ENCODE measurements at places on chromosomes 6 and 20.

GRCh38 chr6:82176616-82177015, 70.9 kb downstream of the IBTK start:
- no peak for DNase-seq

- no peak for DNase-seq
Observed at GRCh38 chr6:31691078-31691463, 10.2 kb upstream of the LY6G5C start.

GRCh38 chr6:157091243-157091642, 232.1 kb downstream of the TMEM242 start:
- no peak for DNase-seq

DNA sequence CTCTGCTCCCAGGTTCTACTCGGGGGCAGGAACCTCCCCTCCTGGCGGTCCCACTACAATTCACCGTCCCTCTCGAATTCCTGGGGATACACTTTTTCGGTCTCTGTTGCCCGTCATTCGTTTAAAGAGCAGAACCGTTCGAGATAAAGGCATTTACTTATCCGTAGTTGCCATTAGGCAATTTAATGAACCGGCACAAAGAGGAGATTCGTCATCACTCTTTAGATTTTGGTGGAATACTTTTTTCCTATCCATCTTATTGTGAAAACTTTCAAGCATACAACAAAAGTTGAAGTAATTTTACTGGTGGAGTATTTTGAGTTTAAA, 1.2 kb upstream of the CD24 start:
- DNase-seq, result no peak

GRCh38 chr6:148530394-148530953, 187.8 kb downstream of the SASH1 start:
- no peak for DNase-seq

GRCh38 chr6:26170181-26170580, 83.0 kb downstream of the HFE start:
- no peak for DNase-seq

DNA sequence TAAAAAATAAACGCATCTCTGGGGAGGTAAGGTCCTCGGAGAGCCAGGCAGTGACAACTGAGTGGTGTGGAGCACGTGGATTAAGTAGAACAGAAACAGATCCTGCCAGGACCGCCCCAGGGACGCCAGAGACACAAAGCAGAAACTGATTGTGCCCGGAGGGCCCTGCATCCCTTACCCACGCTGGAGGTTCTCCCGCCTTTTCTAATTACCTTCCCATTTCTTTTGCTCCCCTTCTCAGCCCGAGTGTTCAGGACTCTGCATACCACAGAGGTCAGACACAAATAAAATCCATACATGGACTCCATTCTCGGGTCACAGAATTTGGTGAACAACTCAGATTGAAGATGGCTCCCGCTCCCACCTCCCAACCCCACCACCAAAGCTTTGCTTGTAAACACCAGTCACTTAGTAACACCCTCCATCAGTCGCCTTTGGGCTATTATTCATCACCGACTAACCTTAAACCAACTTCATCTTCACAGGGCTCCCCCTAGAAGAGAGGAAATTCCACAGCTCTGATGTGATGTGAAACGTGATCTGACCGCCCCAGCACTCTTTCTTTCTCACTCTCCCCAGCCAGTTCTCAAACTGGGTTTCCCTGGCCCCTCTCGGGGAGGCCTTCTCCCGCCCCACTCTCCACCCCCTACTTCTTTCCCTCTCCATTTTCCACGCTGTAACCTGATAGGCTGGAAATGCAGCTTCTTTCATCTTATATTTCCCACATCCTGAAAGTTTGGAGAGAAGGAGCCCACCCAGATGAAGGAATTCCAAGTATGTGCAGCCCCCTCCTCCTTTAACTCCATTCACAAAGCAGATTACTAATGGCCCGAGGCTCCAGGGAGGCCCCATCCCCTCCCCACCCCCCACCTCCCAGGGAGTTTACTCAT, 32.5 kb upstream of the PIM1 start:
- no peak for DNase-seq

- DNase-seq, result peak; percentile 56
Observed at GRCh38 chr20:32285621-32286371, 8.3 kb downstream of the KIF3B start.

GRCh38 chr6:155994086-155994485, 538.4 kb upstream of the NOX3 start:
- DNase-seq, result no peak

DNA sequence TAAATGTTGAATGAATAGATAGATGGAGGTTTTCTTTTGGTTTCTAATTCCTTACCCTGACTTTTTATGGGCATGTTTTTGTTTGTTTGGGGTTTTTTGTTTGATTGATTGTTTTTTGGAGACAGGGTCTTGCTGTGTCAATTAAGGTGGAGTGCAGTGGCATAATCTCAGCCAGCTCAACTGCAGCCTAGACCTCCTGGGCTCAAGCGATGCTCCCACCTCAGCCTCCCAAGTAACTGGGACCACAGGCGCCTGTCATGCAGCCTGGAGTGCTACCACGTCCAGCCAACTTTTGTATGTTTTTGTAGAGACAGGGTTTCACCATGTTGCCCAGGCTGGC, 1.5 kb upstream of the NUDT3 start:
- DNase-seq, result no peak

GRCh38 chr20:41047975-41048305, 19.3 kb downstream of the TOP1 start:
- no peak for DNase-seq

DNA sequence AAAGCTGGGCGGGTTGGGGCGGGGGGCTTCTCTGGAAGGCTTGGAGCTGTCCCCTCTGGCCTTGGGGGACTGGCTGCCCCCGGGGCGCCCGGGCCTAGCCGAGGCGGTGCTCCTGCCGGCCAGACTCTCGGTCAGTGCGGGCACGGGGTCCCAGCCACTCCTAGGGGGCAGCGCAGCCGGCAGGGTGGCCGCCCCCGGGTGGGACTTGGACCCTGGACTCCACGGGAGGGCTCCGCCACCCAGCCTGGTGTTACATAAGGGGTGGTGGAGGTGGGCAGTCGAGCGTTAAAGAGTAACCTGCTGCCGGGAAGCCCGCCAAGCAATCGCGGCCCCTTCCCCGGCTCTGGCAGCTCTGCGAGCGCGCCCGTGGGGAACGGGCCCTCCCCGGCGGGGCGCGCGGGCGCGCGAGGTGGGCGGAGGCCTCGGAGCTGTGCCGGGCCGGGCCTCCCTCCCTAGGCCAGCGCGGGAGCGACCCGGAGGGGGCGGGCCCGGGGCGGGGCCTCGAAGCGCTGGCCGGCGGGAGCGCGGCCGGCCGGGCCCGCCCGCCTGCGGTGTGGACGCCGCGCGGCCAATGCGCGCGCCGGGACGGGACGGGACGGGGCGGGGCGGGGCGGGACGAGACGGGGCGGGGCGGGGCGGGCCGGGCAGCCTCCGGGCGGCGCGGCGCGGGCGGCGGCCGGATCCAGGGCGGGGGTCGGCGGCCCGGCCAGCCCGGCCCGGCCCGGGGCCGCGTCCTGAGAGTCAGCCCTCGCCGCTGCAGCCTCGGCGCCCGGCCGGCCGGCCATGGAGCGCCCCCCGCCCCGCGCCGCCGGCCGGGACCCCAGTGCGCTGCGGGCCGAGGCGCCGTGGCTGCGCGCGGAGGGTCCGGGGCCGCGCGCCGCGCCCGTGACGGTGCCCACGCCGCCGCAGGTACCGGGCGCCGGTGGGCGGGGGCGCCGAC, at the start of gene SLC2A4RG:
Gene SLC2A4RG (plus strand): TSS at position 647 of the 940 bp plus-strand sequence. CDS start 137 bp downstream, at position 784.
- DNase-seq, result peak; percentile 32

- no peak for DNase-seq
Observed at GRCh38 chr6:143744551-143745165, 66.9 kb downstream of the PHACTR2 start.

- DNase-seq, result no peak
Observed at GRCh38 chr6:133855276-133855990, 33.5 kb upstream of the TCF21 start.

DNA sequence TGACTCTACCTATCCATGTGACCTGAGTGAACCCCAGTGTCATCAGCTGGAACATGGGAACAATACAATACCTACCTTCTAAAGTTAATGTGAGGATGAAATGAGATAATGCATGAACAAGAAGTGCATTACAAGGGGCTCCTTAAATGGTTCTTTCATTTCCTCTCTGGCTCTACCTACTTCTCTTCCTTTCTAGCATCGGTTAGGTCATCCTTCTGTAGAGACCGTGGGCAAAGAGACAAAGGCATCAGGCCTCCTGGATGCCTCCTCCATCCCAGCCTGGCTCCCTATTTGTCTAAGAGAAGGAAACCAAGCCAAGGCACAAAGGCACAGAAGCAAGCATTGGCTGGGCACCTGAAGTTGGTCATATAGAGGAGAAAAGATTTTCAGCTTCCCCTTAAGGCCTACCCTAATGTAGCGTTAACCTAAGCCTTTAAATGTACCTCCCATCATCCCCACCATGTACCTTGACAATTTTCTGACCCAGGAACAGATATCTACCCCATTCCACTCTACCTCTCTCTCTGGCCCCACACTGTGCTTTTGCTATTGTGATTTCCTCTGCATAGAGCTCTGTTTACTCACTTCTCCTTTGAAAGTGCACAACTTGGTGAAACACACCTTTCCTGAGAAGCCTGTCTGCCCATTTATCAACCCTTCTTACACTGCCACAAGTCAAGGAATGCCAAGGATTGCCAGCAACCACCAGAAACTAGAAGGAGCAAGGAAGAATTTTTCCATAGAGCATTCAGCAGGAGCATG, 86.6 kb downstream of the GCLC start:
- DNase-seq, result no peak

DNA sequence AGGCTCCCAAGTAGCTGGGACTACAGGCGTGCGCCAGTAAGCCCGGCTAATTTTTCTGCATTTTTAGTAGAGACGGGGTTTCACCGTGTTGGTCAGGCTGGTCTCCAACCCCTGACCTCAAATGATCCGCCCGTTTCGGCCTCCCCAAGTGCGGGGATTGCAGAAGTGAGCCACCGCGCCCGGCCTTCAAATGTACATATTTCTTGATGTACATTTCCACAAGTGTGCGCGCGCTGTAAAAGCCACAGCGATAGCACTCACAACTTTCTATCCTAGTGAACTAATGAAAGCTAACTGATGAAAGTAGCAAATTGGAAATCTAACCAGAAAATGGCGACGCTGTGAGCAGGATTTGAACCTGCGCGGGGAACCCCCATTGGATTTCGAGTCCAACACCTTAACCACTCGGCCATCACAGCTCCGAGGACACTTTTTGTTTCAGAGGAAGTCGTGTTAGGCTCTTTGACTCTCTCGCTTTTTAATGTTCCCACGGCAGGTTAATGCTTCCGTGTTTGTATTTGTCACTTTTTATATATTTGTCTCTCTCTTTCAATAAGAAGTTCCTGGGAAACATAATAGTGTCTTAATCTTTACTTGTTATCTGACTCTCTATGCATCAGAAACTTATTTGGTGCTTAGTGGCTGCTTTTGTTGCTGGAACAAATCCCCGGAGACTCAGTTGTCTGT, 199.4 kb upstream of the ZNF184 start:
- DNase-seq, result peak; percentile 44

DNA sequence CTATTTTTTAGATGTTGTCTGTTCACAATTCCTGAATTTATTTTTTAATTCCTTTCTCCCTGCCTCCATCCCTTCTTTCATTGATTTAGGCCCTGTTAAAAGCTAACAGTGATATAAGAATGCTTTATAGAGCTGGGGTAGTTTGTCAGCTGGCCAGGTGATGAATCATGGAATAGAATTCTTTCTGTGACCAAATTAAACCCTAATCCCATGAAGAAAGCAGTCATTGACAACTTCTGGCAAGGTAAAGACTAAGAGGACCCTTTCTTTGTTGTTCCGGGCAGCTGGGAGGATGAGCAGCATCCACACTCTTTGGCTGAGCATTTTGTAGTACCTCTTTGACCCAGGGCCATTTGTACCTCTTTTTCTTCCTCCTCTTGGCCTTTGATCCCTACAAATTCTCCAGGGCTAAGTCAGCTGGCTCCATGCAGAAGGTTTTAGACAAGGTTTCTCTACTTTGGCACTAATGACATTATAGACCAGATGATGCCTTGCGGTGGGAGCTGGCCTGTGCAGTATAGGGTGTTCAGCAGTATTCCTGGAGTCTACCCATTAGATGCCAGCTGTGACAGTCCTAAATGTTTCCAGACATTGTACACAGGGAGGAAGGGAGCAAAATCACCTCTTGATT, 102.9 kb downstream of the SLX4IP start:
- DNase-seq, result no peak

- DNase-seq, result peak; percentile 91
Observed at GRCh38 chr6:35833536-35833935, 28.4 kb downstream of the LHFPL5 start.

- no peak for DNase-seq
Observed at GRCh38 chr20:19735446-19735845, 22.6 kb upstream of the RIN2 start.

- DNase-seq, result no peak
Observed at GRCh38 chr20:47296950-47297349, 59.5 kb downstream of the ZMYND8 start.

- no peak for DNase-seq
Observed at GRCh38 chr20:63128367-63128766, 87.6 kb downstream of the YTHDF1 start.

- DNase-seq, result no peak
Observed at GRCh38 chr20:14991023-14991422, 653.6 kb upstream of the FLRT3 start.

- no peak for DNase-seq
Observed at GRCh38 chr6:20266851-20267608, 54.8 kb upstream of the MBOAT1 start.

- no peak for DNase-seq
Observed at GRCh38 chr6:35087361-35088280, 53.5 kb downstream of the TCP11 start.

- DNase-seq, result no peak
Observed at GRCh38 chr20:3307725-3308124, 68.7 kb upstream of the SLC4A11 start.

DNA sequence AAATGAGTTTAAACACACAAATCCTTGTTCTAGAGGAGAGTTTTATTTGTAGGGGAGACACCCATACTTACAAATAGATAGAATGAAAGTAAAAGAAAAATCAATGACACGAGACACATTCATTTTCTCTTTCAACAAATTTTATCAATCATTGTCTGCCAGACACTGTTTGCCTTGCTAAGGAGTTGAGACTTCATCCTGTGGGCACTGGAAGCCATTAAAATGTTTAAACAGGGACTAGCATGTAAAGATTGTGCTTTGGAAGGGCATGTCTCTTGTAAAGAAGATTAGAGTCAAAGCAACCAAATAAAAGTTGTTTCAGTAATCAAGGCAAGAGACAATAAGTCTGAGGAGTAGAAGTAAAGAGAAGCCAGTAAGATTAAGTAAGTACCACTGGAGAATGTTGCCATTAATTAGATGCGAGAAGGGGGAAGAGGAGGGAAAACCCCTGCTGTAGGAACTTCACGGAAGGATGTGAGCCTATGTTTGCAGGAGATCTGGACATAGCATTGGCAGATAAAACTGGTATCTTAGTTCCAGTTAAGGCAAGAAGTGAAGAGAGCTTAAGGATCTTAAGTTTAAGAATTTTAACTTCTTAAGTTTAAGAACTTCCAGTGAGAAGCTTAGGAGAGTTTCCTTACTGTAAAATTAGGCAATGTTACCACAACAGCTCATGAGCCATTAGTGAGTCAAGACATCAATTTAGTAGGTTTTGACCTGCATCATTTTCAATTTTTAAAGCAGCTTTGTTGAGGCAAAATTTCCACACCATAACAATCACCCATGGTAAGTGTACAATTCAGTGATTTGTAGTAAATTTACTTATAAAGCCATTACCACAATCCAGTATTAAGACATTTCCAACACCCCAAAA, 117.0 kb upstream of the UST start:
- DNase-seq, result no peak

Data from GF-D8 (cell line).